Left kidney (tissue), 8 donors: ENCODE measurements at places on chromosomes 4 and X.

- DNase-seq, result no peak
Measured at GRCh38 chrX:94524867-94525266, 850.9 kb downstream of the FAM133A start.

- no peak for DNase-seq
Measured at GRCh38 chr4:118322831-118323502, 29.8 kb downstream of the PRSS12 start.

DNA sequence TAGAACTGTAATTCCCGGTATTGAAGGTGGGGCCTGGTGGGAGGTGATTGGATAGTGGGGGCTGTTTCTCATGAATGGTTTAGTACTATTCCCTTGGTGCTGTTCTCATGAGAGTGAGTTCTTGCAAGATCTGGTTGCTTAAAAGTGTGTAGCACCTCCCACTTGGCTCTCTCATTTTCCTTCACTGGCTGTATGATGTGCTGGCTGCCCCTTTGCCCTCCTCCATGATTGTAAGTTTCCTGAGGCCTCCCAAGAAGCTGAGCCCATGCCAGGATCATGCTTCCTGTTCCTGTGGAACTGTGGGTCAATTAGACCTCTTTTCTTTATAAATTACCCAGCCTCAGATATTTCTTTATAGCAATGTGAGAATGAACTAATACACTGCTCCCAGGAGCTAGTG is 8.7 kb downstream of the ANXA10 start:
- no peak for DNase-seq

- DNase-seq, result no peak
Measured at GRCh38 chr4:1404573-1405253, 1.5 kb downstream of the NKX1-1 start.

GRCh38 chr4:77342170-77342810 is 185.3 kb downstream of the CCNG2 start:
- DNase-seq, result no peak

DNA sequence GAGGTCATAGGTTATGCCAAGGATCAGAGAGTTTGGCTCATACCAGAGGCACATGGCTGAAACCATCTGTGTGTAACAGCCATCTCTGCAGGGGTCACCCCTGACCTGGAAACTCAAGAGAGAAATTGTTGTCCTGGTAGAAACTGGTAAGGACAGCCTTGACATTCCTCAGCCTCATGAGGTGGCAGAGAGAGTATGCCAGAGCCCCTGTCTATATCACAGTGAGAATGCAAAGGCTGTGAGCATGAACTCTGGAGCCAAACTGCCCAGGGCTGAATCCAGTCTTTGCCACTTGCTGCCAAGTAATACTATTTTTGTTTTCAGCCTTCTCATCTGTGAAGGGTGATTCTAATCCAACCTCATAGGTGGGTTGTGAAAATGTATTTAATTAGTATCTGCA is 37.1 kb upstream of the CCDC149 start:
- DNase-seq, result no peak

GRCh38 chr4:118018381-118019145 is 15.7 kb upstream of the NDST3 start:
- DNase-seq, result no peak

DNA sequence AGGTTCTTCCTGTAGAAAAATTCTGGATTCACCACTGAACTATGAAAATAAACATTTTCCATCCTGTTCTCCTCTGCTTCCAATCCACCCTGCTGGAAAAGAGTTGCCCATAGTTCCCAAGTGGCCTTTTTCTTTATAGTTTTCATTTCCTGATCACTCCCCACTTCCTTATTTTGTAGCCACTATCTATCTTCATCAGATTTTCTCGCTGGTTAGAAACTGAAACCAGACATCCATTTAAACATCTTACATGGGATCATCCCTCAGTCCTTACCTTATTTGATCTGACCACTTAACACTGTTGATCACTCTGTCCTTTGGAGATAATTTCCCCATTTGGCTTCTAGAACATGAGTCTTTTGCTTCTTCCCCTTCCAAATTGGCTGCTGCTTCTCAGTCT is 42.2 kb upstream of the SCOC start:
- DNase-seq, result no peak

DNA sequence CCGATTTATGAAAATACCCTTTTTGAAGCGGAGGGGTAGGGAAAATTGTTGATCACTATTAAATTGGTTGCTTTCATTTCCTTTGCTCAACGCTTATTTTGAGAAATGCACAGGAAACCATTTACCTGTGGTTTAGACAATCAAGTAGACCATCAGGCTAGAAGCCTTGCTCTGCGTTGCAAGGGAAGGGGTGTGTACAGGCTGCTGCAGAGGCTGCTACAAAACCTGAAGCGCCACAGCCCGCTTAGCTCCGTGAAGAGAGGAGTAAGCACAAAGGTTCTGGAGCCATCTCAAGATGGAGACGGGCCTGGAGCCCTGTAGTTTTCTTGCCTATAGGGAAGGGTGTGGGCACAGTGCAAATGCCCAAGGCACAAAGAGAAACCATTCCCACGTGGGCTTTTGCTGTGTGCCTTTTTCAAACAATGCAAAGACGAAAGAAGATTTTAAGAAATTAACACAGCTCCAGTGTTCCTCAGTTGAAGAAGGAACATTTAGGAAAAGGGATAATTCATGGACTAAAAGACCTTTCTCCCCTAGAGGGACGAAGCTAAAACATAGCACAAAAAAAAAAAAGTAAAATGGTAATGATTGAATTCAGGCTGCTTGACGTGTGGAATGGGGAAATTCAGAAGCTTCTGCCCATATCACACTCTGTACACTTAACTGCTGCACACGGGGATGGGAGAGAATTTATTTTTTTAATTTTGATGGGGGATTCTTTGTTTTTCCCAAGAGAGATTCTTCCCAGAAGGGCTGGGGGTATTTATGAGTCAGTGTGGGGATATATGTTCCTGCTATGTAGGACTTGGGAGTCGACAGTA is 3.5 kb downstream of the TMSB4X start:
- no peak for DNase-seq

- no peak for DNase-seq
Measured at GRCh38 chr4:2284934-2285612, 23.2 kb upstream of the MXD4 start.

GRCh38 chrX:107678957-107679740 is 50.8 kb downstream of the PRPS1 start:
- no peak for DNase-seq

DNA sequence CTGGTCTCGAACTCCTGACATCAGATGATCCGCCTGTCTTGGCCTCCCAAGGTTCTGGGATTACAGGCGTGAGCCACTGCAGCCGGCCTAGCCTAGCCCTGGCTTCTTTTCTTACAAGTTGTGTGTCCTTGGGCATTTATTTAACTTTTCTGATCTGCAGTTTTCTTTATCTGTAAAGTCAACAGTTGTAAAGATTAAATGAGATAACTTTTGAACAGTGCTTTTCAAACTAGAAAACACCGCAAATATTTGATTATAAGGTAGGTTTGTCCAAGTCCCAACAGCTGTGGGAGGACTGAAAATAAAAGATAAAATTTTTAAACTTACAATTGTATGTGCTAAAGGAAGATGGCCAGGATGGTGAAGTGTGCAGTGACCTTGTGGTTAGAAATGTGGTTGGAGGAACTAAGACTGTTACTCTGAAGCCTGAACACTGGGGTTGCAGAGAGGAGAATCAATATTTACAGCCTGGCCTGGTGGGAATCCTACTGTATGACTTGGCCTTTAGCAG is 44.8 kb downstream of the GSX2 start:
- DNase-seq, result no peak

DNA sequence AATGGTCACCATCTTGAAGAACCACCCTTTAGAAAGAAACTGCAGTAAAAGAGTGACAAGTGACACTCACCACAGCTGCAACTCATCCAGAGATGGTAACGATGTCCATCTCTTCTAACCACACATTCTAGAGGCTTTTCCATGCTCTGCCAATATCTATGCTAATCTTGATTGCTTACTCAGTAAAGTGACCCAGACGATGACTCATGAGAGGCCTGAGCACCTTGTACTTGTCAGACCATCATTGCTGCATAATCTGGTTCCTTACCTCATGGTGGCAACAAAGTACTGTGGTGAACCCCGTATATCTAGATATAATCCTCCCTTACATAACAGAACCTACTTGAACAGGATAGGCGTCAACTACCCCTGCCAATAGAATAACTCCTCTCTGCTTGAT is 75.6 kb downstream of the CCNG2 start:
- DNase-seq, result no peak

GRCh38 chr4:100876546-100876945 is 358.7 kb upstream of the EMCN start:
- no peak for DNase-seq

- DNase-seq, result no peak
Measured at GRCh38 chrX:15973946-15974345, 119.3 kb upstream of the AP1S2 start.

DNA sequence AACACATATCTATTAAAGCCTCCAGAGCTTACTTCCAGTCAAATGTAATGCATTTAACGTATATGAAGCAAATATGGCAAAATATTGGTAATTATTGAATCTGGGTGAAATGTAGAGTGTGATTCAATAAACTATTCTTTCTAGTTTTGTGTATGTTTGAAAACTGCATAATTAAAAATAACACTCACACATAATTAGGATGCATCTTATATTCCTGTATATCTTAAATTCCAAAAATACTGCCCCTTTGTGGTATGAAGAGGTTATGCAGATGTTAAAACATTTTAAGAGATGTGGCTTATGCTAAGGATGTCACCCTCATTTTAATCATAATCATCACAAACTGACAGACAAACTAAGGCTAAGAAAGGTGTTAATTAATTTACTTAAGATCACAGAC is 182.9 kb downstream of the COX18 start:
- no peak for DNase-seq

DNA sequence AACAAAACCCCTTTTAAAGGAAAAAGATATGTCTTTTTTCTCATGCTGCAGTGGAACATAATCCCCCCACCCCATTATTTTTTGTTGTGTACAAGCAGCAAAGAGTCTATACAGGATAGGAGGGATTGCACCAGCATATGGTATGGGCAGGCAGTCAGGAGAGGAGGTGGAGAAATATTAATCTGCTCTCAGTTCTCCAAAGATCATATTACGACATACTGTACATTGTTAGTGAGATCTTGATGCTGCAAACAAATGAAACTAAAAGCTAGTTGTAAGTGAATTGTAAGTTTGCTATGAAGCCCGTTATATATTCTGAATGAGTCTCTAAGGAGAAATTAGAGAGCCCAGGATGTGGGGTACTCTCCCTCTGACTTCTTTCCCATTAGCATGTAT is 75.3 kb downstream of the RAPGEF2 start:
- DNase-seq, result no peak
